ENCODE measurements at places on chromosomes 11 and 22. TPM values are rescaled to one million over a fixed set of nuclear protein-coding genes. Genes with fewer than 3 reads are reported as not detected.

- DNase-seq = no peak
These were observed 22.1 kb upstream of the SESN3 start for GRCh38 chr11:95253141-95253540.

GRCh38 chr11:25970726-25971508, 361.0 kb upstream of the ANO3 start:
- DNase-seq = no peak

PRMT3 gene
- 33.2 TPM for total RNA-seq

GRCh38 chr11:45133878-45134277, 12.6 kb upstream of the PRDM11 start:
- no peak for DNase-seq

TTC17 gene
- total RNA-seq = 52.0 TPM

DNA sequence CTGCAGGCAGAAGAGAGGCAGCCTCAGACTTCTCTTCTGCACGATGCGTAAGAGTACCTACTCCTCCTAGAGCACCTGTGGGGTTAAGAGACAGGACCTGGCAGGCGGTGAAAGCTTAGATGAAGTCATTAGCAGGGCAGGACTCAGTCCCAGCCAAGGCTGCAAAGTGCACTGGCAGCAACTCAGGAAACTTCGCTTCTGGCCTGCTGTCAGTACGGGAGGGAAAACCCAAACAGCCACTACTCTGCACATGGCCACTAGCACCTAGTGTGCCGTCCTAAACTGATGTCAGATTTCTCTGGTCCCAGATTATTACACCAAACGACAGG, 8.8 kb upstream of the KLHL35 start:
- DNase-seq = no peak

DNA sequence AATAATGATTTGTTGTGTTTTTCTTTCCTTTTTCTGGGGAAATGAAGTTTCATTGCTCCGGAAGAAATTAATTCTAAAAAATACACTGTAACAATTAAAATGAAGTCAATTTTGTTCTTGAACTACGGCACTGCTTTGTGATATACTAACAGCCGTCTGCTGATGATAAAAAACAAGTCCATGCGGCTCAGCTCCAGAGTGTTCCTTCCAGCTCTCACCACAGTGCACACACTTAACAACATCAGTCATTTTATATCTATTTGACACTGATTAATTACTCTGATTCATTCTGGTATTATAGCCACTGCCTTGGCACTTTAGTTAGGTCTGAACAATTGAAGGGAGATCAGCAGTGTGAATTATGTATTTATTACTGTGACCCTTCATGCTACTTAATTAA, 97.4 kb upstream of the SLC6A5 start:
- DNase-seq = no peak

- no peak for DNase-seq
These were observed 131.8 kb downstream of the KIRREL3 start for GRCh38 chr11:126868741-126869140.

DNA sequence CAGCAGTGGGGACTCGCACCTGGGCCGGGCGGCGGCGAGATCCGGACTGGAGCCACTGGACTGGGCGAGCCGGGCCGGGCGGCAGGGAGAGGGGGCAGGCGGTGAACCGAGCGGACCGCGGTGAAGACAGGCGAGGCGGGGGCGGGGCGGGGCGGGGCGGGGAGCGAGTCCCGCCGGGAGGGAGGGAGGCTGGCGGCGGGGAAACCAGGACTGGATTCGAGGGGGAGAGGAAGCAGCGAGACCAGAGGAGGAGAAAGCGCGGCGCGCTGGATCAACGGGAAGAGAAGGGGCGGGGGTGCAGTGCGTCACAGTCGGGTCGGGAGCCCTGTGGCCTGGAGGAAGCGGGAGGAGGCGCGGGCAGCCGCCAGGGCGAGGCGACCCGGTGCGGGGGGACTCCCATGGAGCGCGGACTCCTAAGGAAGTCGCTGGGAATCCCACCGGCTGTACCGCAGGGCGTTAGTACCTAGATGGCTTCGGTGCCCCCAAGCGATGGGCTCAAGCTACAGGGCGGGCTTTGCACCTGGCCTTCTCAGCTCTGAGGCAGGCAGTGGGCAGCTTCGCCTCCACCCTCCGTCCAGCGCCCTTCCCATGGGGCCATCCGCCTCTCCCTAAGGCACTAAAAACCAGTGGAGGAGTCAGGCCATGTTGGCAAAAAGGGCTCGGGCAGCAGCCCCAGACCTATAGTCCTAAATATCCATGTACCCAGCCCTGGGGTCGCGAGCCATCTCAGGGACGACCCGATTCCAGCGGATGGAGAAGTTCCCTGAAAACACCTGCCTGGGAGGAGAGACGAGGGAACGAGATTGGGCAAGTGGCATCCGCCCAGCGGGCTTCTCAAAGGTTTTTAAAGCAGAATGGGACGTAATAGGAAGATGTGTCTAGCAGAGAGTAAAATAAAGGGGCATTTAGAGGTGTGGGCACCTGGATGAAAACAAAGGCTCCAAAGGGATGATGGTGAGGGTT, at the start of gene TMEM121B:
Gene TMEM121B (minus strand): TSS at position 128 of the 963 bp plus-strand sequence. CDS start 233 bp downstream, outside the sequence.
- DNase-seq = peak; percentile 45

DNA sequence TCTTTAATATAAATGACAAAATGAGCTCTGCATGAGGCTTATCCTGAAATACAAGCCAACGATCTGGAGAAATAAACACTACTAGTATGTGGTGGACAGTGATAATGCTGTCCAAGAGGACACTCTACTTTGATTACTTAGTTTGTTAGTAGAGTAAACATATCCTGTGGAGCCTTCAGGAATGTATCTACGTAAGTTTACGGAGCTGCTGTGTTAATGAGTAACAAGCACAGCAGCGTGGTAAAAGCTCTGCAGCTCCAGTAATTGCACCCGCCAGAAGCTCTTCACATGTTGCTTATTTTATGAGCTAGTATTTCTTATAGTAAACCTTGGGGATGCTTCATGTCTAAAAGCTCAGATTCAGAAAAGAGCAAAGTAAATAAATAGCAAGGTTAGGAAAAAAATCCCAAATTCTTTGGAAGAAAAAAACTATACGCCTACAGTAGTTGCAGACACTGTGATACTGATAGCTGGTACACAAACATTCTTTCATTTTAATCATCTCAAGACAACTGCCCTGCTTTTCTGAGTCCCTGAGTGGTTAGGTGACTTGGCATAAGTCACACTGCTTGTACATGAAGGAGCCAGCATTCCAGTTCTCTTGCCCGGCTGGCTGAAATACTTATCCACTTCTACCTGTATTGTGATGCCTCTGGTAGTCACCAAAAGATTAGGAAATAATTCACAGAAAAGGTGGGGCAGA, 32.7 kb upstream of the CCDC34 start:
- no peak for DNase-seq

GRCh38 chr22:37048133-37048532, 3.4 kb upstream of the KCTD17 start:
- DNase-seq = no peak

- no peak for DNase-seq
These were observed 73.7 kb upstream of the PTPN5 start for GRCh38 chr11:18865261-18865660.

- peak; percentile 14 for DNase-seq
These were observed 1062.8 kb downstream of the DLG2 start for GRCh38 chr11:84564180-84564866.

CBLIF gene
- not detected for total RNA-seq

- DNase-seq = peak; percentile 56
These were observed 495 bp downstream of the HYOU1 start for GRCh38 chr11:119056421-119056999.

SLC1A2 gene
- total RNA-seq = not detected

DNAJB13 gene
- 0.19 TPM for total RNA-seq

Data from activated CD4-positive, alpha-beta memory T cell treated with anti-CD3 and anti-CD28 coated beads for 36 hours (primary cell).